Activated T-helper 1 cell treated with anti-CD3 and anti-CD28 coated beads, Interleukin-12 subunit alpha, Interleukin-12 subunit beta, Interleukin-2, Interleukin-4 antibody, amounts not matched to agents 30 ng/mL and 10 ng/mL and 1 ng/mL, durations not matched to agents 14 hours and 24 hours and 36 hours (primary cell): ENCODE measurements at places on chromosomes 6 and 20. TPM values are rescaled to one million over a fixed set of nuclear protein-coding genes. Genes with fewer than 3 reads are reported as not detected.

DNA sequence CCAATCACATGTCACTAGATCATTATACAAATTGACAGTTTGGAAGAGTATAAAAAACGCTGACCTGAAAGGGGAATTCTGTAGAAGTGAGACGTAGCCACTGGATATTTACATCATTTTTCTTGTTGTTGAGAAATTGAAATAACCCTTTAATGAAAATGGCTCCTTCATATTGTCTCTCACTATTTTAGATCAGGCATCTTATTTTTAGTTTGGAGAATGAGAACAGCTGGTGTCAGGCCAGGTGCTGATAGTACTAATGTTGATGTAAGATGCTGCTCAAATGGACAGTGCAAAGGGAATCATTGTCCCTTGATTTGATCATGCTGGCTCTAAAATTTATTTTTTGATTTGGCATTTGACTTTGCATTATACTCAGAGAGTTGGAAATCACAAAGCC, 17.4 kb downstream of the NKAIN2 start:
- H3K27ac ChIP-seq, result no peak overlapping the region
- no peaks in the 10 kb centered on the region for H3K27me3 ChIP-seq
- H3K4me3 ChIP-seq, result no peak overlapping the region
- H3K4me1 ChIP-seq, result no peaks in the 10 kb centered on the region
- no peak for DNase-seq
- H3K36me3 ChIP-seq, result no peaks in the 10 kb centered on the region

DNA sequence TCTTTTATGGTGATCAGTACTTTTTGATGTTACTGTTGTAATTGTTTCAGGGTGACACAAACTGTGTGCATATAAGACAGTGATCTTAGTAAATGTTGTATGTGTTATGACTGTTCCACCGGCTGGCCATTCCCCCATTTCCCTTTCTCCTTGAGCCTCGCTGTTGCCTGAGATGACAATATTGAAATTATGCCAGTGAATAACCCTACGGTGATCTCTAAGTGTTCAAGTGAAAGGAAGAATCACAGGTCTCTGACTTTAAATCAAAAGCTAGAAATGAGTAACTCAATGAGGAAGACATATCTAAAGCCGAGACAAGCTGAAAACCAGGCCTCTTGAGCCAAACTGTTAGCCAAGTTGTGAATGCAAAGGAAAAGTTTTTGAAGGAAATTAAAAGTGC, 32.3 kb downstream of the TULP4 start:
- no peak overlapping the region for H3K27ac ChIP-seq
- peaks cover 12% of the 10 kb centered on the region for H3K4me1 ChIP-seq
- H3K27me3 ChIP-seq, result no peaks in the 10 kb centered on the region
- H3K4me3 ChIP-seq, result no peak overlapping the region
- H3K36me3 ChIP-seq, result peaks cover 6% of the 10 kb centered on the region
- no peak for DNase-seq

DNA sequence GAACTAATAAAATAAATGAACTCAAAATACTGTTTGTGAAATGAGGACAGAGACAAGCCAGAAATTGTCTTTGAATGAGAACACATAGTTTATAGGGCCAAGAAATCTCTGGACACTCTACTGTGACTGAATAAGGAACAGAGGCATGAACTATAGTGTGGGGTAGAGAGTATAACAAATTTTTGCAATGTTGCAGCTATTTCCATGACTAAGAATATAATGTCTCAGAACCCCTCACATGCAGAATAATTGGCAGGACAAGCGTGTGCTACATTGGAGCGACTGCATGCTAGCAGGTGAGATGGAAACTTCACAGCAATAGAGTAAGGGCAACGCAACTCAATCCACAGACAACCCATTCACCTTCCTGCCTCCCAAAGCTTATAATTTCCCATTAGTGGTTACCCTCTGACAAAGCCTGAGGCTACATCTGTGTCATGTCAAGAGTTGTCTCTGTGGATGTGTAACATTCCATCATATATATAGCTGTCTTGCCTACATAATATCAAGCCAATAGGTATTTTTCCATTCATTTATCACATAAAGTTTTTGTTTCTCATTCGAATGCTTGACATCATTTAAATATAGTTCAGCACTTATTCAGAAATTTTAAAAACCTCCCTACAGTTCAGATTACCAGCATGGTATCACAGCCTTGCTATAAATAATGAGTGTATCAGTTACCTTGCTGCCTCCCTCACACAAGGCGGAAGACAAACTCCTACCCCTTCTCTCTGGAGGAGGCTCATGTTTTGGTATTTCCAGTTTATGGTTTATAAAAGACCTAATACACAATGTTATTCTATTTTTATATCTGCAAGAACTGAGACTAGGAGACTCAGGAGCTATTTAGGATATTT, 47.9 kb upstream of the ECHDC1 start:
- H3K27ac ChIP-seq, result no peak overlapping the region
- H3K27me3 ChIP-seq, result no peaks in the 10 kb centered on the region
- H3K4me3 ChIP-seq, result no peak overlapping the region
- H3K4me1 ChIP-seq, result no peaks in the 10 kb centered on the region
- no peak for DNase-seq
- H3K36me3 ChIP-seq, result no peaks in the 10 kb centered on the region

Gene TXLNB
- 0.08 TPM in 1 of 2 replicates, not detected in the other for total RNA-seq

Gene PDYN
- not detected in 2 replicates for total RNA-seq

DNA sequence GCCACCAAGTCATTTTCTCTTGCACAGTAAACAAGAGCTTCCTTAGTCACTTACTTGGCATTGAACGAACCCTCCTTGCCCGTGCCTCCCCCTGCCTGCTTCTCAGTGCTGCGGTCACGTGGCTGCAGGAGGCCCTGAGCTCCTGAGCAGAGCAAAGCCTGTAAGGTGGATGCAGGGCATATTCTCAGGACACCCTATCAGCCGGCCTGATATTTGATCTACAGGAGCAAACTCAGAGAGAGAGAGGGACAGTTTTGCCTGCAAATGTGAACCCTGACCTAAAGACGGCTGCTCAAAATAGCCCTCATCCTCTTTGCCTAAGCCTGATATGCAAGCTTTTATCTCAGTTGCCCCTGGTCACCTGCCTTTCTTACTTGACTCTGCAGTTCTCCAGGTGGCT, 93.0 kb upstream of the POPDC3 start:
- H3K4me3 ChIP-seq, result no peak overlapping the region
- H3K27ac ChIP-seq, result no peak overlapping the region
- H3K27me3 ChIP-seq, result no peaks in the 10 kb centered on the region
- no peaks in the 10 kb centered on the region for H3K4me1 ChIP-seq
- peaks cover 17% of the 10 kb centered on the region for H3K36me3 ChIP-seq
- DNase-seq, result no peak

DNA sequence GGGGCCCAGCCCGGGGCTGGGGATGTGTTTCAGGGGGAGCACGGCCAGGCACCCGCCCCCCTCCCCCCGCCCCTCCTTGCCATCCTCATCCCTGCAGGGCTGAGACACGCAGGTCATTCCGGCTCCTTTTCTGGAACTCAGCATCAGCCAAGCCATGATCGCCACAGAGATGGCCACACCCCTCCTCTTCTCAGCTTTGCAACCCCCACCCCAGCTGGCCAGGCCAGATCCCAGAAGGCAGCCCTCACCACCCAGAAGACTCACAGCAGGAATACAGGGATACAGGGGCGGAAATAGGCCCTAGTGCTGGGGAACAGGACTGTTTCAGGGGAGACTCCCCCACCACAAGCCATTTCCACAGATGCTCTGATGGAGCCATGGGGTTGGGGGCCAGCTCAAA, 33.5 kb downstream of the YTHDF1 start:
- no peak for DNase-seq
- no peaks in the 10 kb centered on the region for H3K4me1 ChIP-seq
- H3K27ac ChIP-seq, result no peak overlapping the region
- H3K36me3 ChIP-seq, result no peaks in the 10 kb centered on the region

DNA sequence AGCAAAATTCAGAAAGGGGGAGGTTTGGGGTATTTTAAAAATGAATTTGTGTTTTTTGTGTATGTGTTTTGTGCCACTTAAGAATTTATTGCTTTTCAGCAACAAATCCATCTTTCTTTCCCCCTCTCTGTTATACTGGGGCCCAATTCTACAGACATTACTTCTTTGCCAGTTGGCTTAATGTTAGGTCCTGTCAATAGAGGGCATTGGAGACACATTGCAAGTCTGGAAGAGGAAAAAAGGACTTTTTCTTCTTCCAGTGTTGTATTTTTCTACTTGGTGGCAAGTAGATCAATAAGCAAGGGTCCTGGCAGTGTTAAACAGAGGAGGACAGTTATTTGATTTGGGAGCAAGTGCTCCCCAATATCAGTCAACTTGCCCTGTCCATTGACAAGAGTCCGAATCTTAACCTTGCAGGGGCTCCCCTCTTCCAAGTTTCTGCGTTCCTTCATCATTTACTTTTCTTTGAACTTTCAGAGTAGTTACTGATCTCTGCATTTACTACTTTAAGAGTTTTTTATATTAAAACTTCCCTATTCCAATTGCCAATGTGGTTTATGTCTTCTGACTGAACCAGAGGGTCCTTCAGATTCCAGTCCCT, 23.4 kb downstream of the SCML4 start:
- no peak overlapping the region for H3K27ac ChIP-seq
- H3K4me3 ChIP-seq, result no peak overlapping the region
- peaks cover 13% of the 10 kb centered on the region for H3K27me3 ChIP-seq
- H3K36me3 ChIP-seq, result no peaks in the 10 kb centered on the region

GRCh38 chr6:131692031-131692430, 9.2 kb downstream of the OR2A4 start:
- no peak for DNase-seq
- no peaks in the 10 kb centered on the region for H3K36me3 ChIP-seq
- peaks cover 21% of the 10 kb centered on the region for H3K4me1 ChIP-seq
- peaks cover 12% of the 10 kb centered on the region for H3K27me3 ChIP-seq
- H3K4me3 ChIP-seq, result no peak overlapping the region
- no peak overlapping the region for H3K27ac ChIP-seq

Gene SLC22A2
- not detected in 2 replicates for total RNA-seq

DNA sequence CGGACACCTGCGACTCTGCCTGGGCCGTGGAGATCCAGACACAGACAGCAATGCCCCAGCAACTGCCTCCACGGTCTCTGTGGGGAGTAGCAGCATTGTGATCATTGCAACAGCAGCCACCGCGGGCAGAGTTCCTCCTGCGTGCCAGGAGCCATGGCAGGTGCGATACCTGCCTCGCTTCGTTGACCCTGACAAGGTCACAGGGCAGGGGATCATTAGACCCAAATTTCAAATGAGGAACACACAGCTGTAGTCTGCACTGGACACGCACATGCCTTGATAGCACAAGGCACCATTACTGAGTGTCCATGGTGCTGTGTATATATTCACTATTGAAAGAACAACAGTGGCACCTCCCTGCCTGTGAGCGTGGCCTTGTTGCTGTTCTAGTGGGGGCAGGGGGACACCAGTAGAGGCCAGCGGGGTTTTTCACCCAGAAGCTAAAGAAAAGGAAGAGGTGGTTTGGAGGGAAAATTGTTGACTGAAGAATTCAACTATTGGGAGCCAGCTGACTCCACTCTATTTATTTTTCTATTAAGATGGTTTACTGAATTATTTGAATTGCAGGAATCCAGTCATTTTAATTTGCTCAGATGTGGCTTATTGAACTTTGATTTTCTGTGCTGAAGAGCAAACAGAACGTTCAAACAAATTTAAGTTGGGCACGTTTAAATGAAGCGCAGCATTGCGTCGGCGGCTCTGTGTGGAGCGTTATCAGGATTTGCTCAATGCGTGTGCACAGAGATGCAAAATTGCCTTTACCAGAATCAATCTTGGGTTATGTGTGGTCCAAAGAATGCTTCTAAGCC, 60.2 kb upstream of the RPS6KA2 start:
- H3K36me3 ChIP-seq, result no peaks in the 10 kb centered on the region
- H3K4me1 ChIP-seq, result no peaks in the 10 kb centered on the region
- no peak for DNase-seq
- no peak overlapping the region for H3K27ac ChIP-seq
- H3K27me3 ChIP-seq, result peaks cover 4% of the 10 kb centered on the region
- no peak overlapping the region for H3K4me3 ChIP-seq

GRCh38 chr6:38517005-38517404, 122.7 kb downstream of the BTBD9 start:
- no peak for DNase-seq
- peaks cover 16% of the 10 kb centered on the region for H3K4me1 ChIP-seq
- no peak overlapping the region for H3K27ac ChIP-seq
- no peak overlapping the region for H3K4me3 ChIP-seq
- H3K36me3 ChIP-seq, result no peaks in the 10 kb centered on the region

DNA sequence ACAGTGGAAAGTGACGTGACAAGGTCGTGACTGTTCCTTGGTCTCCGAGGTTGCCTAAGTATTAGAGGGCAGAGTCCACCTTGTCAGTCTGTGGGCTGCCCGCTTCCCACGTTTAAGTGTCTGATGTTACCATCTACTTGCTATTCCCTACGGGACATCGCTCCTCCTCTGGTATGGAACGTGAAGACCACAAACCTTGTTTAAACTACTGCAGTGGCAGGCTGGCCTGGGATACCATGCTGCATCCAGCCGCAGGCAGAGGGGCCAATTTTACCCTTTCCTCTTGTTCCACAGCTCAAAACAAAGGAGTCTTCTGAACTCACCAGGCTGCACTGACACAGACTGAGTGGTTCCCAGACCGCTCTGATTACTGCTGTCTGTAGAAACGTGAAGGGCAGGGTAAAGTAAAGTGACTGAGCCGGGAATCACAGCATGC, 275.9 kb downstream of the FOXC1 start:
- no peaks in the 10 kb centered on the region for H3K36me3 ChIP-seq
- H3K4me3 ChIP-seq, result no peak overlapping the region
- peaks cover 5% of the 10 kb centered on the region for H3K4me1 ChIP-seq
- H3K27ac ChIP-seq, result no peak overlapping the region
- H3K27me3 ChIP-seq, result peaks cover 5% of the 10 kb centered on the region

DNA sequence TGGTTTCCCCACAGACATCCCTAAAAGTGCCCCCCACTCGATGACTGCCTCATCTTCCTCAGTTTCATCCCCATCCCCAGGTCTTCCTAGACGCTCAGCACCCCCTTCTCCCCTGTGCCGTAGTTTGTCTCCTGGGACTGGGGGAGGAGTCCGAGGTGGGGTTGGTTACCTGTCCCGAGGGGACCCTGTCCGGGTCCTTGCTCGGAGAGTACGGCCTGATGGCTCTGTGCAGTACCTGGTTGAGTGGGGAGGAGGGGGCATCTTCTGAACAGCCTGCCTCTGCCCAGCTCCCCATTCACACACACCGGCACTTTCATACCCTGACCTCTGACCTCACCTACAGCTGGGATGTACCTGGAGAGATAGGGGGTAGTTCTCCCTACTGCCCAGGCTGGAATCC, 2.1 kb downstream of the CUTA start:
- peak overlapping the region; percentile 96 for H3K27ac ChIP-seq
- peak overlapping the region; percentile 95 for H3K4me3 ChIP-seq
- DNase-seq, result no peak

Gene DTNBP1
- total RNA-seq, result 17.2 and 19.2 TPM in 2 replicates

- H3K36me3 ChIP-seq, result no peaks in the 10 kb centered on the region
- DNase-seq, result no peak
- no peaks in the 10 kb centered on the region for H3K27me3 ChIP-seq
- no peaks in the 10 kb centered on the region for H3K4me1 ChIP-seq
- no peak overlapping the region for H3K4me3 ChIP-seq
- no peak overlapping the region for H3K27ac ChIP-seq
These were observed 275.0 kb downstream of the CENPW start for GRCh38 chr6:126614642-126615504.

- no peak for DNase-seq
- H3K27me3 ChIP-seq, result peaks cover 2% of the 10 kb centered on the region
- no peak overlapping the region for H3K27ac ChIP-seq
These were observed 94.0 kb downstream of the AHI1 start for GRCh38 chr6:135403584-135403983.

Gene PTPRA
- 64.0 and 67.5 TPM in 2 replicates for total RNA-seq
